ENCODE measurements at places on chromosomes 5 and 9.

GRCh38 chr5:132184588-132184987, 43.1 kb downstream of the P4HA2 start:
- no peak for DNase-seq

- DNase-seq = no peak
Observed at GRCh38 chr9:132384376-132384775, 22.3 kb downstream of the TTF1 start.

GRCh38 chr9:91360551-91361290, 997 bp downstream of the AUH start:
- DNase-seq = no peak

DNA sequence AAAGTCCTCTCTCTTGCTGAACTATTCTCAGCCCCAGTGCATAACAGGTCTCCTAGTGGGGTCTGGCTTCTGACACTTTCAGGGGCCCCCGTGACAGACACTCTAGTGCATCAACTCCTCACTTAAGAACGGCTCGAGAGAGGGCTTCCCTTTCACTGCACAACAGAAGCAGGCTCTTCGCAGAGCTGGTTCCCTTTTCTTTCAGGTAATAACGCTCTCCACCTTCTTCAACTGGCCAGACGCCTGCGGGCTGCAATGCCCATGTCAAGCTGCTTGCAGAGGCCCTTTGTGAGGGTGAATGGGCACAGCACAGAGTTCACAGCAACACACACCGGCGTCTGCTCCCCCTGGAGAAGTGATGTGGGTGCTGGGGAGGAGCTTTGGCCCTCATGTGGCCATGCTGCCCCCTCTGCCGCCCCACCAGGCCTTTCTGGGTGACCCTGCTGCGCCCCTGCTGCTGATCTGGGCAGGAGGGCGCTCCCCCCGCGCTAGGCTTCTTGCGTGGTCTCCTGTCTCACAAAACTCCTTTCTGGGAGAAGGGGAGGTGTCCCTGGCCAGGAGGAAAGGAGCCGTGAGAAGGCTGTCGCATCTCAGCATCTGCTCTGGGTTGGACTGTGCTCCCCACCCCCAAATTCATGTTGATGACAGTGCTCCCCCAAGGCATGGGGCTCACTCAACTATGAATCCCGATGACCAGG, 2.4 kb downstream of the MRPL36 start:
- no peak for DNase-seq

GRCh38 chr9:125650271-125650737, 56.7 kb downstream of the MAPKAP1 start:
- DNase-seq = no peak

GRCh38 chr5:50574121-50574520, 92.3 kb upstream of the PARP8 start:
- no peak for DNase-seq

- no peak for DNase-seq
Observed at GRCh38 chr5:53643445-53643844, 83.0 kb downstream of the NDUFS4 start.

GRCh38 chr5:78888580-78889368, 96.3 kb downstream of the ARSB start:
- no peak for DNase-seq

DNA sequence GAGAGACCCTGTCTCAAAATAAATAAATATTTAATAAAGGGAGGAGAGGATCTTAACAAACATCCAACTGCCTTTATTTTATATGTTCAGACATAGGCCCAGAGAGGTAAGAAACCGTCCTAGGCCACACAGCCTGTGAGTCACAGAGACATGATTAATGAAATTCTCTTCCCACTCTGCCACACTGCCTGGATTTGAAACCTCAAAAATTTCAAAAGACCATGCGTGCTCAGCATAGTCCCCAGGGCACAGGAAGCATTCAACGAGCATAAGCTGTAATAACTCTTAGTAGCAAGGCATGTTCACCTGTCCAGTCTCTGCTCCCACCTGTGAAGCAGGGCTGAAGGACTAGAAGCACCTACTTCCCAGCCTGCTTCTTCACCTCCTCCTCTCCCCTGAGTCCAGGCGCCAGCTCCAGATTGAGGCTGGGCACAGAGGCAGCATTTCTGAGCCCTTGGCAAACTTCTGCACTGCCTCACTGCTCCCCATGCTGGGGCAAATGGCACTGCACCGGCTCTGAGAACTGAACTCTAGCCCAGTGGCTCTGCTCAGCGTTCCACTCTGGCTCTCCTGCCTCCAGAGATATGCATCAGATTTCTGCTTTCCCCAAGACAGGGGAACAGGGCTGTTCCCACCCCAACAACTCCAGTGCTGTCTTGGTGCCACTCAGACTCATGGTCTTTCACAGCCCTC, 1.1 kb downstream of the FAT2 start:
- DNase-seq = no peak

DNA sequence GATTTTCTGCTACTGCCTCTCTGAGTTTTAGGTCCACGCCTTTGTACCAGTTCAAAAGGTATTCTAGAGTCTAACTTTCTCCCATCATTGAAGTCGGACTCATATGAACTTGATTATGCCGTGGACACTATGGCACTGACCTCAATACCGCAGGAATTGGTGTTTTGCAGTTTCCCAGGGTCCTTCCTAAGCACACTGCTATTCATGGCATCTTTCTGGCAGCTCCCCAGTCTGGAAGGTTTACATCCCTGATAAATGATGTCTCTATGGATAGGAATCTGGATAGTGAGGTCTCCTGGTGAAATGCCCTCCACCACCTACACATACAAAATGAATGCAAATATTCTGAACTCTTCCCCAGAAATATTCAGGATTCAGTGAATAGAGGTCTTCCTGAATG, 422.2 kb downstream of the CTNND2 start:
- DNase-seq = no peak
